NCI-H1436 (cell line): ENCODE measurements at places on chromosomes 5 and 9.
A peak's percentile ranks its signal among the peaks of the same experiment; 100 is the strongest.

DNA sequence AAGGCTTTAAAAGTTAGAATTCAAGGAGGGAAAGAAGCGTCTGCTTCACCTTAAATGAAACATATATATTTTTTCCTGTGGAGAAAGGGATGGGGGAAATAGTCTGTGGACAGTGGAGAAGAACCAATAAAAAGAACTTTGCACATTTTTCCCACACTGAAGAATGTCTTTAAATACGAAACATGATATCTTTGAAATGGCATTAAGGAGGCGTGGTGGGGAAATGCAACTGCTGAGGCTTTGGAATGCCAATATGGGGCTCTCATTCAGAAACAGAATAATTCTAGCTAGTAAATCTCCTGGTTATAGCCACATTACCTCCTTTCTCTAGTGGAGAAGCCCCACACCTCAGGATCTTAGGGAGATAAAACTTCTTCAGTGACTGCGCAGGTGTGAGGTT is 46.8 kb downstream of the TNC start:
- DNase-seq, result no peak

DNA sequence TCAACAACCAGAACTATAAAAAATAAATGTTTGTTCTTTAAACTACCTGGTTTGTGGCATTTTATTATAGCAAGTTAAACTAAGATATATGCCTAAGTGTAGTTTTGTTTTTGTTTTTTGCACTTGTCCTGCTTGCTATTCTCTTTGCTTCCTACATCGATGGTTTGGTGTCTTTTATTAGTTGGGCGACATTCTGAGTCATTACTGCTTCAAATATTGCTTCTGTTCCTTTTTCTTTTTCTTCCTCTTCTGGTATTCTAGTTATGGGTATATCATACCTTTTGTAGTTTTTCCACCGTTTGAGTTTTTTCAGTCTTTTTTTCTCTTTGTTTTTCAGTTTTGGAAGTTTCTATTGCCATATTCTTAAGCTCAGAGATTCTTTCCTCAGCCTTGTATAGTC is 86.9 kb downstream of the MACIR start:
- DNase-seq, result no peak

GRCh38 chr9:34378376-34379060 is 1.8 kb upstream of the MYORG start:
- DNase-seq, result no peak

DNA sequence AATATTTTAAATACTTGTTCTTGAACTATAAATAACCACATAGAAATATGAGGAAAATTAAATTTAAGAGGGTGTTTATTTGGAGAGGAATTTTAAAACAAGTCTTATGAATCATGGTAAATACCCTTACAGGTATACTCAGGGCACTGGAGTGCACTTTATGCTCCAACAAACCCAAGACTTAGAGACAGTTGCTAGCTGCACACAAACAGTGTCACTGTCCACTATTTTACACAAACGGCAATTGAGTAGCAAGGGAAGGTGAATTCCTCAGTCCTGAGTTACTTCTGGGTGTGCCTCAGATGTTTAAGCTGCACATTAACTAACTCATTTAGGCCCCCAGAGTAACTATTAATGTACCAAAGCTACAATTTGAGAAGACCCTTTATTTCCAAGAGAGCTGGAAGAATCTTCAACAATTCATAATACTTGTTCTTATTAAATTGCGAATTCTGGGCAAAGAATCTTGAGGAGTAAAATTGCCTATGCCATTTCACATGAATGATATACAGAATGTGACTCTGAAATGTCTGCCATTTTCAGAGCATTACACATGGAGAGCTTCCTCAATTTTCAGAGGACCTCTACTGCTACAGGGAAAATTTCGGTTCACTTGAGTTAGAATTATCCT is 371.2 kb downstream of the PDE4D start:
- no peak for DNase-seq

DNA sequence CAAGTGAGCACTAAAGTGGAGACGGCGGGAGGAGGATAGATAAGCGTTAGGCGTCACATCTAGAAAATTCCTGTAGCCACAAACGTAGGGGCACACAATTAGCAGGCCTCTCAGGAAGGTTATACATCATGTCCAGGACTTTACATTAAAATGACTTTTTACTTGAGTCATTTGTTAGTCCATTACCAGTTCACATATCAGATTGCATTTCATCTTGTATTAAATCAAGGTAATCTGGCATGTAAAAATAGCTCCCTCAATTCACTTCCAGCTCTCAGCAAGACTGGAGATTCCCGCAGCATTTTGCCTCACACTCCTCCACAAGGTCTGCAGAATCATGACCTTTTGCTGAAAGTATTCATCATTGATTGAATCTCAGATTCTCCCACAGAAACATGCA is 118.8 kb downstream of the PRDM6 start:
- DNase-seq, result no peak

GRCh38 chr9:105357937-105358336 is 89.9 kb upstream of the FSD1L start:
- no peak for DNase-seq

DNA sequence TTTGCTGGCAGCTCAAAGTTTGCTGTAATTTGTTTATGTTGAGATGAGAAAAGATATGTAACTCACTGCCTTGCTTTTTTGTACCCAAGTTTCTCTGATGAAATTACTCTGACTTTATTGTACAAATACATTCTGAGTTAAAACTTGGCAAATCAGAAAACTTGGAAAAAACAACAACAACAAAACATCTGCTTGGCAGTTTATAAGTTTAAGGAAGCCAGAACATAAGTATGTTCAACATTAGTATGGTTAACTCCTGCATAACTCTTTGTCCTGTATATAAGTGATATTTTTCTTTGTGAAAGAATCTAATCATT is 233.1 kb downstream of the MAST4 start:
- no peak for DNase-seq

GRCh38 chr9:13143281-13143680 is 136.2 kb downstream of the MPDZ start:
- no peak for DNase-seq

DNA sequence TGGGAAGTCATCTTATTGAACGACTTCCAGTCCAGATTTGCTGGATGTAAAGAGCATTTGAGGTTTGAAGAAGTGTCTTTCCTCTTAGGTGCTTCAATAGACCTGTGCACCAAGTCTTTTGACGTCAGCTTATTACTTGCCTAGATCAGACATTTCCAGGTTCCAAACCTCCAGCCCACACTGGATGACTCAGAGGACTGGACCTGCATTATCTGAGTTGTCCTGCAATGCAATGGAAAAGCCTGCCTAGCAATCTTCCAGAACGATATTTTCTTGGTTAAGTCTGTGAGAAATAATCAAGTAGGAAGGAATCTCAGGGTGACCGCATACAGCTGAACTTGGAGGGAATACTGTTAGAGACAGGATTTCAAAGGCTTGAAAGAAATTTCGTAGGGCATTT is 147.2 kb upstream of the MOCS2 start:
- DNase-seq, result no peak

DNA sequence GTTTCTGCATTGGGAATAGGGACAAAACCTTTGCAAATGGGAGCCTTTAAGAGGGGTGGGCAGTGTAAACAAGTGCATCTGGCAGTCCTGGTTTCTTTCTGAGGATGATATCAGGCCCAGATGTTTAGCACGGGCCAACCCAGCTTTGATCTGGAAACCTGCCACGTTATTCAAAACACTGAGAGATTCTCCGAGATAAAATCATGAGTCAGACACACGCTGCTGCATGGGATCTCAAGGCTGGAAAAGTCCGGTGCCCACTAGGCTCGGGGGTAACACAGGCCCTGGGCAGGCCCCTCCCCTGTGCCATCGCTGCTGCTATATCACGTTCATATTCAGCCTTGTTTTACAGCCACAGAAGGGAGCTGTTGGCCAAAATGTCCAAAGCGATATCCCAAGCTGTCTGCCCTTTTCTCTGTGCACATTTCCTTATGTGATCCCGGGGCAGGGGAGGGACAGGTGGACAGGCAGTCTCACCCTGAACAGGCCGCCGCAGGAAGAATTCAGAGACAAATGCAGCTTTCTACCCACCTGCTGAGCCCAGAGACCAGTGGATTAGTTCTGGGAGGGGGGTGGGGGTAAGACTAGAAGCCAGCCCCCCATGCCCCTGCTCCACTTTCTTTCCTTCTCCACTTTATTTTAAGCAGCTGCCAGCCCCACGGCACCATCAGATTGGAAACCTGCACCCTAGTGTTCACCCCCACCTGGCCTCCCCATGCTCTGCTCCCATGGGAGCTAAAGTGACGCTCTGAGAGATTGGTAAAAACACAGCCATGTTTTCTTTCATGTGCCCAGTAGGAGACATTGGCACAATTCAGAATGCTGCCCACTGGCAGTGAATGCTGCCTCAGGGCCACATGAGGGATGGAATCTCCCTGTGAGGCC is 63.1 kb downstream of the TMOD1 start:
- no peak for DNase-seq

DNA sequence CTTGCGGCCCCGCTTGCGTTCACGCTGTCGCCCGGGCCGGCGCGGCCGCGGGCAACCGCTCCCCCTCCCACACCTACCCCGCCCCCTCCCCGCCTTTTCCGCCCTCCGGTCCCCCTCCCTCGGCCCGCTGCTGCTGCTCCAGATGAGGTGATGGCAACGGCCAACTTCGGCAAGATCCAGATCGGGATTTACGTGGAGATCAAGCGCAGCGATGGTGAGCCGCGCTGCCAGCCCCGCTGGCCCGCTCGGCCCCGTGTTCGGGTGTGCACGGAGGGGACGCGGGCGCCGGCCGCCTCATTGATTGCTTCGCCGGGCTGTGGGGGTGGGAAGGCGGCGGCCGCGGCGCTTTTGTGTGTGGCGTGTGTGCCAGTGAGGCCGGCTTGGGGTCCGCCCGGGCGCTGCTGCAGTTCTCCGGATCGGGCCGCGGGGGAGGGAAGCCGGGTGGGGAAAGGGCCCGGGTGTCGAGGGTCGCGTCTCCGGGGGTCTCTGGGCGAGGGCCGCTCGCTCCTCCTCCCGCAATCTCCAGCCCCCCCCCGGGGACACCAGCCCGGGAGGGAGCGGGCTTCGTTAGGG is 403 bp downstream of the KIF2A start:
- DNase-seq, result peak; percentile 82

- DNase-seq, result no peak
These were observed 94.0 kb downstream of the COL5A1 start for GRCh38 chr9:134735441-134736175.

GRCh38 chr5:157959370-157959769 is 100.4 kb upstream of the CLINT1 start:
- DNase-seq, result no peak
